ENCODE measurements at places on chromosomes 16 and 17.
A peak's percentile ranks its signal among the peaks of the same experiment; 100 is the strongest.

GRCh38 chr16:81936209-81937000, 74.9 kb downstream of the SDR42E1 start:
- DNase-seq, result no peak

GRCh38 chr17:41553987-41554680, 17.7 kb downstream of the KRT9 start:
- no peak for DNase-seq

- no peak for DNase-seq
Observed at GRCh38 chr16:87274794-87275193, 42.4 kb downstream of the C16orf95 start.

DNA sequence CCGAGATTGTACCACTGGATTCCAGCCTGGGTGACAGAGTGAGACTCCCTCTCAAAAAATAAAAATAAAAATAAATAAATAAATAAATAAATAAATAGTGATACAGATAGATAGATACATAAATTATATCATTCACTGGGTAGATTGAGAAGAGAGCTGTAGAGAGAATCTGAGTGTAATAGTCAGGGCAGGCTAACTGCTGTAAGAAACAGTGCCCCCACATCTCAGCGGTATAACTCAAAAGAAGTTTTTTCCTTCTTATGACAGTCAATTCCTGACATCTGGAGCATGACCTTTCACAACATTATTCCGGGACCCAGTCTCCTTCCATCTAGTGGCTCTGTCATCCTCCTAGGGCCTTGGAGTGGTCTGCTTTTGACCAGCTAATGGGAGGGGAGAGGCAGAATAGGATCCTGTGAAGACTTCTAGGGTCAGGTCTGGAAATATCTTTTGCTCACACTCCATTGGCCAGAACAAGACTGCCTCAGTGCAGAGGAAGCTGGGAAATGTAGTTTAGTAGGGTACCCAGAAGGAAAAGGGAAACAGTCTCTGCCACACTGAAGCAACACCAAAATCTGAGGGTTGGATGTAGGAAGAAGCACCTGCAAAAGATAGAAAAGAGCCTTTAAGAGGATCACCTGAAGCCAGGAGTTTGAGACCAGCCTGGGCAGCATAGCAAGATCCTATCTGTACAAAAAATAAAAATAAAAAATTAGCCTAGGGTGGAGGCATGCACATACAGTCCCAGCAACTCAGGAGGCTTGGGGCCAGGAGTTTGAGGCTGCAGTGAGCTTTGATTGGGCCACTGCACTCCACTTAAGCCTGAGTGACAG, 3.0 kb upstream of the QPRT start:
- peak; percentile 63 for DNase-seq

DNA sequence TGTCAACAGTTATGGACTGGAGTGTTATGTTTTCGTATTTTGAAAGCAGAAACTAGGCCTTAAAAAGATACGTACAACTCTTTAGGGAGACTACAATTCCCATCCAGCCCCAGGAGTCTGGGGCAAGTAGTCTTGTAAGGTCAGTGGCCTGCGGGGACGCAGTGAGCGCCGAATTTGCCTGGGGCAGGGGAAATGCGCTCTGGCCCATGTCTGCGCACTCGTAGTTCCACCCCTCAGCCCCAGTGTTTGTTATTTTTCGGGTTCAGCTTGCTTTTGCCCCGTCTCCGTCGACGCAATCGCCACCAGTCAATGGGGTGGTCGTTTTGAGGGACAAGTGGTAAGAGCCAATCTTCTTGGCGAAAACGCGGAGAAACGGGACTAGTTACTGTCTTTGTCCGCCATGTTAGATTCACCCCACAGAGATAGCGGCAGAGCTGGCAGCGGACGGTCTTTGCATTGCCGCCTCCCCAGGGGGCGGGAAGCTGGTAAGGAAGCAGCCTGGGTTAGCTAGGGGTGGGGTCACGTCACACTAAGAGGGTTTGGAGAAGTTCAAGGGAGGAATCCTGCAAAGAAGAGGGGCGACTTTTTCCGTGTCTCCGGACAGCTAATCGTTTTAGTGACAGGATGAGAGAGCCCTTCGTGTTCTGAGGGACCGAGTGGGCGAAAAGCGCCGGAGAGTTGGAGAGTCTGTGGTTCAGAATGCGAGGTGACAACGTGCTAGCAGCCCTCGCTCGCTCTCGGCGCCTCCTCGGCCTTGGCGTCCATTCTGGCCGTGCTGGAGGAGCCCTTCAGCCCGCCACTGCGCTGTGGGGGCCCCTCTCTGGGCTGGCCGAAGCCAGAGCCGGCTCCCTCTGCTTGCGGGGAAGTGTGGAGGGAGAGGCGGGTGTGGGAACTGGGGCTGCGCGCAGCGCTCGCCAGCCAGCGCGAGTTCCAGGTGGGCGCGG, 1.1 kb upstream of the BRCA1 start:
- no peak for DNase-seq

DNA sequence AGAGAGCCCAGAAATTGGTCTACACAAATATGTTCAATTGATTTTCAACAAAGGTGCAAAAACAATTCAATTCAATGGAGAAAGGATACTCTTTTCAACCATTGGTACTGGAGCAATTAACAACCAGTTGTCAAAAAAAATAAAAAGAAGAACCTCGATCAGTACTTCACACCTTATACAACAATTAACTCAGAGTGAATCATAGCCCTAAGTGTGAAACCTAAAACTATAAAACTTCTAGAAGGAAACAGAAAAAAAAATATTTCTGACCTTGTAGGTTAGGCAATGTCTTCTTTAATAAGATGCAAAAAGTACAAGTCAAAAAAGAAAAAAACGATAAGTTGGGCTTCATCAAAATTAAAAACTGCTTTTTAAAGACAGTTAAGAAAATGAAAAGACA, 56.1 kb upstream of the CHMP6 start:
- no peak for DNase-seq

All from HEK293T (cell line).